IMR-90 (cell line): ENCODE measurements at places on chromosomes 6 and 20.
A peak's percentile ranks its signal among the peaks of the same experiment; 100 is the strongest.

GRCh38 chr20:38804682-38805501, 605 bp upstream of the PPP1R16B start:
- DNase-seq: no peak

DNA sequence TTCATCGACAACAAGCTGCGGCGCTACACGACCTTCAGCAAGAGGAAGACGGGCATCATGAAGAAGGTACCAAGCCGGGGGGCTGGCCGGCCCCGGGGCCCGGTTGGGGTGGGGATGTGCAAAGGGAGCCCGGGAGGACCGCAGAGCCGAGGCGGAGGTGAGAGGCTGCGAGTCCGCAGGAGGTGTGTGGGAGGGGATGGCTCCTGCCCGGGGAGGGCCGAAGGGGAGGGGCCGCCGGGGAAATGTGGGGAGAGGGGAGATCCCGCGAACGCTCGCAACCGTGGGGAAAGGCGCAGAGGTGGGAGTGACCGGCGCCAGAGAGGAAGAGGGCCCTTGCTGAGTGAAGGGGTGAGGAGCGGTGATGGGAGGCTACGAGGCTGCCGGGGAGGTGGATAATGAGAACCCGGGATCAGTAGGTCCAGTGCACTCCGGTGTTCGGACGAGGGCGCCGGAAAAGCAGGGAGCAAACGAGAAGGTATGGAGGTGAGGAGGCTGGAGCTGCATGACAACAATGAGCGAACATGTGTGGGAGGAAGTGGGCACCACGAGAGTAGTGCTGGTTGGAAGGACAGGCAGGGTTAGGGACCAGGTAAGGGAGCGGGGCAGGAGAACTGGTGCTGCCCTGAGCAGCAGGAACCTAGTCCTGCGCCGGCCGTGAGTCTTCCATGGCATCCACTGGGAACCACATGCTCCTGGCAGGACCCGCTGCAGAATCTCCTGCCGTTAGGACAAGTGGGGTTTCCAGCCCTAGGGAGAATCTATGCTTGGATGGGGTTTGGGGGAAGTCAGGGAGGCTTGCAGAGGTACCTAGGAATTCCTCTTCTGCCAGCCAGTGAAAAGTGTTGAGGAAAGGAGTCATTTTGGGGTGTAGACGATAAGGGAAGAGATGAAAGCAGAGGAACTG, 1.3 kb downstream of the SRF start:
- DNase-seq: peak; percentile 27

GRCh38 chr6:36769183-36769675, 70.0 kb downstream of the CPNE5 start:
- peak; percentile 28 for DNase-seq

DNA sequence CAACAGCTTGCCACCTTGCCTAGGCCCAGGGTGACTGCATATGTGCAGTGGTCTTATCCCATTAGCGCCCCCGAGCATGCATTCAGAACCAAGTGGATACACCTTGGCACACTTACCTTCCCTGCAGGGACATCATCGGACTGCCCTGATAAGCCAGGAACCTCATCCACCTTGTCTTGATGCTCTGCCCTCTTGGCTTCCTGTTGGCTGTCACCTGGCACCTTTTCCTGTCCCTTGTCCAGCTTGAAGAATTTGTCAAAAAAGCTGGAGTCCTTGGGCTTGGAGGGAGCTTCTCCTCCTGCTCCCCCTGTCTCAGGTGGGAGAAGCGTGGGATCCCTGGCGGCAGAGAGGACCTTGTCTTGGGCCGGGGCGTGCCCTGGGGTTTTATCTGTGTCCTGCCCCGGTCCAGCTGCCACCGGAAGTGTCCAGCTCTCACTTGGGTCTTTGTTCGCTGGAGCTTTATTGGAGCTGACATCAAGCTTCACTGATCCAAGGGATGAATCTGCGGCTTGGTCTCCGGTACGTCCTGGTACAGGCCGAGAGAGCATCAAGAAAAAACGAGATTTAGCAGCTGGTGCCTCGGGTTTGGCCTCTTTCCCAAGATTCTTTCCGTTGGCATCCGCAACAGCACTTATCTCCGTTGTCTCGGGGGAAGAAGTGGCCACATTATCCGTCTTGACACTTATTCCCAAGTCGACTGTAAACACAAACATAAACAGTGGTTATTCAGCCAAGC, 42.0 kb downstream of the BCAS1 start:
- DNase-seq: no peak

DNA sequence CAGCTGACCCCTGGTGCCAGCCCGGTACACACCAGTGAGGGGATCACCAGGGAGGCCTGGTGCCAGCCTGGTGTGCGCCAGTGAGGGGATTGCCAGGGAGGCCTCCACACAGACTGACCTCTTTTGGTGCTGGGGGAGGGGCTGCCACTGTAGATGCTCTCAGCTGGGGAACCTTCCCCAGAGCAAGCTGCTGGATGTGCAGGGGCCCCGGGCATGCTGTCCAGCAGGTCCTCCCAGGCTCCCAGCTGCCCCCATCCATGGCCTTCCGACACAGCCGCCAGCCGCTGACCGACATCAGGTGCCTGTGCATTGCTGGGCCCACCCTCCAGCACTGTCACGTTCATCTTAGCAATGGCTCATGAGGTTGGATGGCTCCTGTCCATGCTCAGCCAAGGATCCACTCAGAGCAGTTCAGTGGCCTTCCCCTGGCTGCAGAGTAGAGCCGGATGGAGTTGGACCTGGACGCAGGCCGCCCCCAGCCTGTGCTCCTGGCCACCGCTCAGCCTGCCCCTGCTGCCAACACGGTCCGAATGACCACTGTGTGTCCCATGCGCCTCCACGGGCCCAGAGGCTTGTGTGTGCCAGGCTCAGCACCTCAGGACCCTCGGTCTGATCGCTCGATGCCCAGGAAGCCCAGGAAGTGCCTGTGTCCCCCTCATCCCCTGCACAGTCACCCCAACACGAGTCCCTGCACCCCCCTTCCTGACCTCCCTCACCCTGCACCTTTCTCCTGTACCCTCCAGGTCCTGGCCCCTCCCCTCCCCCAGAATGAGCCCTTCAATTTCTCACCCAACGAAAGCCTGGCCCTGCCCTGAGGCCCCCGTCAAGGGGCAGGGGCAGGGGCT, 95.7 kb downstream of the YTHDF1 start:
- no peak for DNase-seq

DNA sequence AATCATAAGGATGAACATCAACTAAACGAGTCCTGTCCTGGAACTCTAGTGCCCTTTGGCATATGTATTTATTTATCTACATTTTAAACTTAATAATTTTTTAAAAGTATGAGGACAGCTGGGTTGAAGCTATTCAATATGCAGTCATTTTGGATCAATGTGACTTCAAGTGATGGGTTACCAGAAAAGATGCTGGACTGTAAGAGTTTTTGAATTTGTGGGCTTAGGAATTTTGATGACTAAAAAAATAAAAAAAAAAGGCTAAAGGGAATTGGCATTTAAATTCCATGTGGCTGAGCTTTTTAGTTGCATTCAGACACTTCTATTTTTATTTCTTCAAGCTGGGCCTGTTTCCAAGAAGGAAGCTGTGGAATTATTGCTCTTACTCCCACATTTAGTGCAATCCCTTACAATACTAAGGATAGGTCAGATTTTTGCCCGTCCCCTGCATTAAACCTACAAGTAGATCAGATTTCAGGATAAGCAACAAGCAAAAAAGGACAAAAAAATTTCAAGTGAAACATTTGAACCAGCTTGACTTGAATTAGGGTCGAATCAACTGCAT, 704.2 kb upstream of the CITED2 start:
- peak; percentile 92 for DNase-seq

DNA sequence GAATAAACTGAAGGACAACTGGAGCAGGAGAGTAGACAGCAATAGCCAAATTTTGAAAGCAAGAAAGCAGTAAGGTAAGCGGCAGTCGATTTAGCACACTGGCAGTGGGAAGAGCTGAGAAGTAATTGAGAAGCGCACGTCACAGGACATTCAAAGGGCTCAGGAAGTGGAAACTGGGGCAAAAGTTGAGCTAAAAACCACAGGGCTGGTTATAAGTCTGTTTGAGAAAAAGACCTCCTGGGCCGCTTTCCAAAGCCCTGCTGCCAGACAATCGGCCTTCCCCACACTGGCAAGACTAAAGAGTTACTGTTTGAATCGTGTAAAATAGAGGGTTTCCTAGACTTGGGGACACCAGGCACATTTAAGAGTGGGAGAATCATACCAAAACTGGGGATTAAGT, 161.4 kb downstream of the DNAH8 start:
- no peak for DNase-seq

- DNase-seq: no peak
Measured at GRCh38 chr6:46586906-46587305, 65.7 kb downstream of the CYP39A1 start.
